ENCODE measurements at places on chromosomes 2 and 18.
A peak's percentile ranks its signal among the peaks of the same experiment; 100 is the strongest.

GRCh38 chr18:14908541-14908940 lies 160.6 kb downstream of the ANKRD30B start:
- DNase-seq = no peak

- DNase-seq = no peak
Observed at GRCh38 chr2:203225423-203226039, 13.3 kb upstream of the CYP20A1 start.

DNA sequence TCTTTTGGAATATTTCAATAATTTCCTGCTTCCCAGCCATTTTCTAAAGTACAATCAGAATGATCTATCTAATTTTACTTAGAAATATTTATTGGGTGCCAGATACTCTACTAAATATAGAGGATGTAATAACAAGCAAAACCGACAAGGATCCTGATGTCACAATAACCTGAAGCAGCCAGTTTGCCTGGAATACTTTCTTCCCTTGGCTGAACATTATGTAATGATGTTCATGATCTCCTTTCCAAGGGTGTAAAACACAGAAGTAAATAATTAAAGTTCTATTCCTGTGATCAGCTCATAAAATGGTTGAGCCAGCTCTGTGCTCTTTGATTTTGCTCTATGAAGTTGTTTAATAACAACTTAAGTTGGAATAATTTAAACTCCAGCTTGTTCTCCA lies 2.6 kb upstream of the MRPL19 start:
- no peak for DNase-seq

GRCh38 chr2:158731386-158731785 lies 63.7 kb upstream of the DAPL1 start:
- DNase-seq = no peak

GRCh38 chr2:112216167-112216566 lies 38.7 kb downstream of the ZC3H8 start:
- DNase-seq = no peak

GRCh38 chr2:55051026-55051866 lies 995 bp upstream of the RTN4 start:
- peak; percentile 12 for DNase-seq

DNA sequence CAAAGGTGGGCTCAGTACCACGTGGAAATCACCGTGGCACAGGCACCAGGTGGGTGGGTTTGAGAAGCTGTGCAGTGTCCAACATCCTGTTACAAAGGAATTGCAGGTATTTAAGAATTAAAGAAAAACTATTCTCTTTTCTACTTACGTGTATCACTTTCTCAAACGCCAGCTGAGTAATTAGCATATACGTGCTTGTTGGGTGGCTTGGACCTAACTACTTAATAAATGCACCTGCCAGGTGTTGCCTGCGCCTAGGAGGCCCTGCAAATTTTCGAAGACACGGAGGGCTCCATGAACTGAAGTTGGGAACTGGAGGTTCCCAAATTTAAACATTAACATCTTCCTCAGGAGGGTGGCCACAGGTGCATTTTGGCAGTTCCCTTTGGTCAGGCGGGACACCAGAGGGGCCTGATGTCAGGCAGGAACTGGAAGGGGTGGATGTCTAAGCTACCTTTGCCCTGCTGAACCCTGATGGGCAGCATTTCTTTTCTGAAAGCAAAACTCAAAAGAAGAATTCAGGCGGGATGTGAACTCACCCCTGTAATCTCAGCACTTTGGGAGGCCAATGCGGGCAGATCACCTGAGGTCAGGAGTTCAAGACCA lies 84.8 kb downstream of the HS6ST1 start:
- DNase-seq = no peak

Measured in stimulated activated CD4-positive, alpha-beta T cell treated with anti-CD3 and anti-CD28 coated beads, Interleukin-1b, Interleukin-23, amount 100 ng/mL, for 24 hours (primary cell).